GM03348 (cell line): ENCODE measurements at places on chromosomes 3 and 15.

GRCh38 chr15:76994971-76995945 is at the start of gene PSTPIP1:
TSS of gene PSTPIP1 (plus strand) at chr15:76995126. CDS start at chr15:76995574, 448 bp downstream.
- DNase-seq, result peak; percentile 43

GRCh38 chr3:171804618-171805389 is 5.5 kb downstream of the PLD1 start:
- no peak for DNase-seq

- DNase-seq, result no peak
Observed at GRCh38 chr3:129491794-129492193, 36.6 kb upstream of the RHO start.

GRCh38 chr3:116707531-116707930 is 2.0 kb upstream of the TUSC7 start:
- no peak for DNase-seq

GRCh38 chr3:160447544-160447943 is 2.0 kb downstream of the TRIM59 start:
- DNase-seq, result peak; percentile 16

DNA sequence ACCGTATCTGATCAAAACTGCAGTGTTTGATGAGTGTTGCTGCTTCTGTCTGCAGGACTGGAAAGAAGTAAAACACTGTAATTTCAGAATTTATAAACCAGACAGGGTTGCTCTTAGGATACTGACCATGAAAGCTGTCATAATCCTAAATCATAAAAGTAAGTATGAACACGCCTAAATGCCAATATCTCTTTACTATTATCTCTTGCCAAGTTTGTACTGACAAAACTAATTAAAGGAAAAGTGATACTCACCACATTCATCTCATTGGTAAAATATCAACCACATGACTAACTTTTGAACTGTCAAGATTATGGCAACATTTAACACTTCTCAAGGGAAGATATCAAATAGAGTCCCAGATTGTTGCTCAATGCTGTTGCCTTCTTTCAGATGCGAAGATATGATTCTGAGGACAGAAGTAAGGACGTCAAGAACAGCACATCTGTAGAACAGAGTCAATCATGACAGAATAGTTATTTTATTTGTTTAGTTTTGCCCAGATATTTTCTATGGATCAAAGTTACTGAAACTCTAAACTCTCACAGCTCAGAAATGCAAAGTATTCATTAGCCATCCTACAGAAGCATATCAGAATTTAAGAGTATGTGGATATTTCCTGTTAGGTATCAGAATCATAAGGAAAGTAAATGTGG is 61.4 kb upstream of the COL8A1 start:
- peak; percentile 10 for DNase-seq

DNA sequence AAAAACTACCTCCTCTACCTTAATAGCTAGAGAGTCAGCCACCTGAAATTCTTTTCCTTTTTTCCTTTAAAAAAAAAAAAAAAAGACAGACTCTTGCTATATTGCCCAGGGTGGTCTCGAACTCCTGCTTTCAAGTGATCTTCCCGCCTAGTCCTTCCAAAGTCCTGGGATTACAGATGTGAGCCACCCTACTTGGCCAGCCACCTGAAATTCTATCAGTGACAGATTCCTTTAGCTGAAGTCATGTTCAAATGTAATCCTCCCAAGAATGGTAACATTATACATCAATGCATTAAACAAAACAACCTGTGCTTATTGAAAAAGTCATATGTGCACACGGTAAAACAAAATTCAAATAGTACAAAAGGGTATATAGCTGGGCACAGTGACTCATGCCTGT is 51.8 kb upstream of the ATOSA start:
- no peak for DNase-seq

DNA sequence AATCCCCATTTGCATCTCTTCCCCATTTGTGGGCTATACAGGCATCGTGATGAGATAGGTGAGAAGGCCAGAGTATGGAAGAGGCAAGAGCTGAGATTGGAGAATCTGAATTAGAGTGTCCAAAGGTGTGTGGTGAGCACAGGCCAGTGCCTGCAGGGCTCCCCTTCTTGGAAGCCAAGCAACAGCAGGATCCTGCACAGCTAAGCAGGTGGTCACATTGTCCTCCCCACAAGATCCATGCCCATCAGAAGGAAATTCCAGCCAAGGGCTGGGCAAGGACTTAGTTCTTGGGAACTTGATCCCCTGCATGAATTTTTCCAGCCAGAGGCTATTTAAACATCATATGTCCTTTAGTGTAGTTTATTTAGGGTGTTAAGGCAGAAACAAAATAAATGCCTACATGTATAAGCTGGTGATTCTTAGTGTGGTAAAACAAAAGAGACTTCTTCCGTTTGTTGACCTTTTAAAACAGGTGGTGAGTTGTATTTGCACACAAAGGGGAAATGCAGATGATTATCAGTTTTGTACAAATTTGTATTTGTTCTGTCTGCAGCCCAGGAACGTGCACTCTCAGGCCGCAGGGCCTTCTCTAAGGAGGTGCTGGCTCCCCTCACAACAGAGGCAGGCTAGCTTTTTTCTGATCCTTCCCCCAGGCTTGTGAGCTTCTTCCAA is 110.2 kb downstream of the PLCL2 start:
- DNase-seq, result no peak

- no peak for DNase-seq
Observed at GRCh38 chr15:101536875-101537405, 47.4 kb upstream of the PCSK6 start.

DNA sequence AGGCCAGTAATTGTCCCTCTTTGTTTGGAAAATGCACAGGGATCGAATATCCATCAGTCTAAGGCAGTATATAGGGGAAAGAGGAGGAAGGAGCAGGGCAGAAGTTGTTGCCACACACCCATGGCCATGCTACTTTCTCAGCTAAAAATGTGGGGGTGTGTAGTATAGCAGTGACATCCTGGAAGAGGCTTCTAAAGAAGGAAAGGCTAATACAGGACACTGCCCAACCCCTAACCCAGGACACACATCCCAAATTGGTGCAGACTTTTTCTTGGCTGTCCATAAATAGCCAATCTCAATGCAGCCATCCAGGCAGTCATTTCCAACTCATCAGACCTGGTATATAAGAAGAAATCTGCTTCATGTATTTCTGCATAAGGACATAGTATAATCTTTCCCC is 33.1 kb upstream of the LRRN1 start:
- DNase-seq, result no peak

DNA sequence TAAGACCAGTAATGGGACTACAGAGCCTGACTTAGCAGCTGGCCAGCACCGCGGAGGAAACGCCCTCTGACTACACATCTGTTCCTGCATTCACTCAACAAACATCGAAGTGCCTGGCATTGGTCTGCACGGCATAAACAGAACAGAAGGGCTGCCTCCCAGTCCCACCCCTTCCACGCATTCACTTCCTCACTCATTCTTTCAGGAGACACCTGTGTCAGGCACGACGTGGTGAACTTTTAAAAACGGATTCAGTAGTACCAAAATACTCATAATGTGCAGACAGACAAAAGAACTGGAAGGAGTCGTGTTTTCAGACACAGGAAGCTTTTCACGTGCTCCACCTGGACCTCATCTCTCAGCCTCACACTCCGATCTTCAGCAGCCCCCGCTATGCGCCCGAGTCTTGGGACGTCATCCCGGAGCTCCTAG is 123.3 kb downstream of the XXYLT1 start:
- DNase-seq, result peak; percentile 42

- DNase-seq, result no peak
Observed at GRCh38 chr15:59456114-59456513, 18.1 kb downstream of the FAM81A start.

DNA sequence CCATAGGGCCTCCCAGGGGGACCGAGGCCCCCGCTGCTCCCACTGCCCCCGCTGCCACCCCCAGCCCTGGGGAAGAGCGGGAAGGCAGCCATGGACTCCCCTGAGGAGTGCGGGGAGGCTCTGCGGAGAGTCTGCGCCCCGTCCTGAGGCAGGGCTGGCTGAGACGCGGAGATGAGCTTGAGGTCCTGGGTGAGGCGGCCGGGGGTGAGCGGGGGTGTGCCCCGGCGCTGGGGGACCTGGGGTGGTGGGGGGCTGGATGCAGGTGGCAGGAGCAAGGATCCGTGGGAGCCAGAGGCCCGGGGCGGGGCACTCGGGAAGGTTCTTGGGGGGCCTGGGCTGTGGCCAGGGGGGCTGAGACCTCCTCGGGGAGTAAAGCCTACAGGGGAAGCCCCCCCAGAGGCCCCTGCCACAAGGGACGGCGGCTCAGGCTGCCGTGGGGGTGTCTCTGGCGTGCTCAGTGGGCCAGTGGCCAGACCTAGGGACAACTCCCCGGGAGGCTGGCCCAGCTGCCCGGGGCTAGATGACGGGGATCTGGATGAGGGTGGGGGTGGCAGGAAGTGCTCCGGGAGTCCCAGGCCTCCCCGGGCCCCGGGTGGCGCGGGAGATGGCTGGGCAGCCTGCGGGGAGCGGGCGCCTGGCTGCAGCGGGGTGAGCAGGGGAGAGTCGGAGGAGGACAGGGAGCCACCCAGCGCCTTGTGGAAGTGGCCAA is 45.9 kb downstream of the HCN4 start:
- no peak for DNase-seq

GRCh38 chr3:184300378-184300720 is 1.3 kb downstream of the PSMD2 start:
- no peak for DNase-seq

DNA sequence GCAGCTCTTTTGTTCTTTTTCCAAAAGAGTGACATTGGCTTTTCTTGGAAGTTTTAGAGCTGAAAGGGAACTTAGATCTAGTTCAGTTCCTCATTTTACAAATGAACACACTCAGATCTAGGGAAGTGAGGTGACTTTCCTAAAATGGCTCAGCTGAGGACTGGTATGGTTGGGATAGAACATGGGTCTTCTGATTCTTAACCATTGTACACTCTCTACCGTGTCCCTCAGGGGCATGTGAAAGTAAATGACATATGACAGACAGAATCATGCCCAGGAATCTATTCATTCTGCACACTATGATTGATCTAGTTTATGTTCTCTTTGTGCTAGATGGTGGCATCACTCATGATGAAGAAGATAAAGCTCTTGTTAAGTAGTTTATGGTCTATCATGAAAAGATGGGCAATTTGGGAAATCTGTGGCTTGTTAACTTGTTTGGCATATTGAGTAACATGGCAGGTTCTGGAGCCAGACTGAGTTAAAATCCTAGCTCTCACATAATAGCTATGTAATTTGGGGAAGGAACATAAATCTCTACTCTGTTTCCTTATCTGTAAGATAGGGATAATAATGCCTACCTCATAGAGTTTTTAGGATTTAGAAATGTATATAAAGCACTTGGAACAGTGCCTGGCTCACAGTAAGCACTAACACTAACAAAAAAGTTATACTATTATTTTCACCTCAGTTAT is 30.9 kb downstream of the UBE2E1 start:
- DNase-seq, result no peak

GRCh38 chr3:120796976-120797375 is 54.4 kb downstream of the GTF2E1 start:
- no peak for DNase-seq

DNA sequence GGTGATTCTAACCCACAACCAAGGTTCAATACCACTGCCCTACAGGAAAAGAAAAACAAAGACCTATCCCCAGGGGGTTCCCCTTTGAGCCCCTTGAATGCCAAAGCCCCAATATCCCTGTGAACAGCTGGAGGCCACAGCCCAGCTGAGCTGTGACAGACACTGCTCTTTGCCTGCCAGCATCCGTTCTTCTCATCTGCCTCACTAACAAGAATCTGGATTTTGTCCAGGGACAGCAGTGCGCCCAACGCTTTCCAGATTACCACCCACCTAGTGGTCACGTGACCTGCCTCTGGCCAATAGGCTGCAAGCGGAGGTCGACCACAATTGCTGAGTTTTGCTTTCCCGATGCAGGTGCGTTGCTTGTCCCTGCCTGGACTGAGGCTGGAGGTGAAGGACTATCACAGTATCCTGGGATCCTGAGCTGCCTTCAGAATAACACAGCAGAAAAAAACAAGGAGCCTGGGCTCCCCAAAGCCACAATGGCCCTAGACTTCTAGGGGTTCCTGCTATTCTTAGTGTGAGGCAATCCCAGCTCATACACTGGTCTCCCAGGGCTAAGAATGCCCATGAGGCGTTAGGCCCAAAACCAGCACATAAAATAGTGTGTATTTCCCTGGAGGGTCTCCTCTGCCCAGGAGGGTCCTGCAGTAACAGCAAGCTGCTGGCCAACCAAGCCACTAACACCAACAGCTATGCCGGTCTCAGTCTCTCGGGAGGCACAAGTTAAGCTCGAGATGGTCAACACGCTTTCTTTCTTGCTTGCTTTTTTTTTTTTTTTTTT is 13.8 kb downstream of the BDH1 start:
- DNase-seq, result peak; percentile 80

GRCh38 chr15:28123408-28124023 is 24.4 kb upstream of the OCA2 start:
- peak; percentile 86 for DNase-seq

DNA sequence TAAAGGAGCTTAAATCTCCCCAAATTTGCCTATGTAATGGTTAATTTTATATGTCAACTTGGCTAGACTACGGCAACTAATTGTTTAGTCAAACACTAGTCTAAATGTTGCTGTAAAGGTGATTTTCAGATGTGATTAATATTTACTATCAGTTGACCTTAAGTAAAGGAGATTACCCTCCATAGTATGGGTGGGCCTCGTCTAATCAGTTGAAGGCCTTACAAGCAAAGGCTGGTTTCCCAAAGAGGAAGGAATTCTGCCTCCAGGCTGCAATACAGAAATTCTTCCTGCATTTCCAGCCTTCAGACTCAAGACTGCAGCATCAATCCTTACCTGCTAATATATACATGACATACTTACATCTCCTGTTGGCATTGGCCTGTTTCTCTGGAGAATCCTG is 23.6 kb downstream of the SLC12A8 start:
- no peak for DNase-seq

DNA sequence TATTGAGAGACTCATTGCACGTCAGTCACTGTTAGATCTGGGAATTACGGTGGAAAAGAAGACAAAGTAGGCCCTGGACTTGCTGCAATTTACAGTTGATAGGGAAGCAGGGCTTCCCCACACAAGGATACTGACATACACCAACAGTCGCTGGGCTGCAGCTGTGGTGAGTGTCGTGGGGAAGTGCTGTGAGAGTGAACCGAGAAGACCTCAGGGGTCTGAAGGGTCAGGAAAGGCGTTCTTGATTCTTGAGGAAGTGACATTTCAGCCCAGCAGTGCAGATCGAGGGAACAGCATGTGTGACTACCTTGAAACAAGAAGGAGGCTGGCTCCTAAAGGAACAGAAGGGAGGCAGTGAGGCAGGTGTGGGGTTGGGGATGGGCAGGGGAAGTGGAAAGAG is 22.5 kb downstream of the MYZAP start:
- DNase-seq, result no peak

- no peak for DNase-seq
Observed at GRCh38 chr3:58361866-58362265, 29.2 kb downstream of the PXK start.

DNA sequence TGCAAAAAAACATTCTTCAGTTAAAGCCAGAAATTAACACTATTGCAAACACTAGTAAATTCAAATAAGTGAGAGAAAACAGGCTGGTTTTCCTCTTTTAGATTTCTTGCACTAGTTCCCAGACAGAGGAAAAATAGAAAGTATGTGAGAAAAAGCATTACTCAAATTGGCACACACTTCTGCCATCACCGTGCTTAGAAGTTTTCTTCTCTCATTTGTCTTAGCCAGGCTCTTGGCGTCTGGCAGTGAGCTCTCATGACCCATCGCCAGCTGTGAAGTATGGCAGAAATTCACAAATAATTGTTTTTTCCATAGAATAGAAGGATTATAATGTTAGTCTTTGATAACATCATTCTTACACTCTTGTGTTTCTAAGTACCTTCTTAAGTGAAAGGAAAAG is 515.9 kb downstream of the GBE1 start:
- DNase-seq, result no peak
